ENCODE measurements at places on chromosomes 5 and 9. TPM values are rescaled to one million over a fixed set of nuclear protein-coding genes. Genes with fewer than 3 reads are reported as not detected.

Gene BTNL9
- total RNA-seq = 407 TPM

Gene PSD2
- not detected for total RNA-seq

Gene RFX3
- 10.8 TPM for total RNA-seq

Gene MAP3K1
- 16.5 TPM for total RNA-seq

Gene DAB2IP
- total RNA-seq = 86.1 TPM

Gene ZNF169
- total RNA-seq = 4.6 TPM
